Cortex of kidney (tissue), 1 donor: ENCODE measurements at places on chromosomes 12 and 14.

- DNase-seq = no peak
Observed at GRCh38 chr14:23445773-23446172, 10.3 kb upstream of the MYH7 start.

- no peak for DNase-seq
Observed at GRCh38 chr12:2562400-2562799, 232.4 kb upstream of the FKBP4 start.

GRCh38 chr14:99930420-99931274 is 134.6 kb upstream of the EVL start:
- DNase-seq = no peak

GRCh38 chr14:69355607-69356281 is 42.4 kb downstream of the ERH start:
- DNase-seq = no peak

DNA sequence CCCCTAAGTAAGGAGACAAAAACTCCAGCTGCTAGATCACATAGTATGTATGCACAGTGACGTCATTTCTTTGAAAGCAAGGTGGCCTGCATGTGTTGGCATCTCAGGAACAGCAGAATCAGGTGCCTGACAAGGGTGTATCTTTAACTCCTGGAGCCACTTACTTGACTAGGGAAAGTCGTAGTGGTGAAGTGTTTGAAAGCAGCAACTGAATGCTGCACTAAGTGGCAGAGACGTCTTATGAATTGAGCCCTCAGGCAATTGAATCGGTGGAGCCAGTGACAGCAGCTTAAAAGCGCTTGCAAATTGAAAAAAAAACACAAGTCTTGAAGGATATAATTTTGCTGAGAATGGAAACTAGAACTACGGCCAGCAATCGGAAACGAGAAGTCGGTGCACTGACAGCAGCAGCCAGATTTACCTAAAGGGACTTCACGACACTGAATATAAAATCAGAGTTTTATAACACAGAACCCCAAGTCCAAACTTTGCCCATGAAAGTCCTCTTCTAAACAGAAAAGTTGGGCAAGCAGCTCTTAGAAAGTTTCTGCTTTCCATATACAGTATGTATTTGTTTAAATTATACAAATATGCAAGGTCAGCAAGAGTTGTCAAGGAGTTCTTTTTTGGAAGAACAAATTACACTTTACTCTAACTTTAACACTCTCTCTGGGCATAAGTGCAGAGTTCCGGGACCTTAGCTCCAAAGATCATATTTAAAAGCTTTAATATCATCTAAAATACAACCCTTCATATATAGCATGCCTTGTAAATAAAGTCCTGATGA is 1.1 kb downstream of the IGF1 start:
- no peak for DNase-seq
